ENCODE measurements at places on chromosomes 3 and 15.

- DNase-seq, result no peak
These were observed 155.6 kb downstream of the TIGIT start for GRCh38 chr3:114449271-114450007.

DNA sequence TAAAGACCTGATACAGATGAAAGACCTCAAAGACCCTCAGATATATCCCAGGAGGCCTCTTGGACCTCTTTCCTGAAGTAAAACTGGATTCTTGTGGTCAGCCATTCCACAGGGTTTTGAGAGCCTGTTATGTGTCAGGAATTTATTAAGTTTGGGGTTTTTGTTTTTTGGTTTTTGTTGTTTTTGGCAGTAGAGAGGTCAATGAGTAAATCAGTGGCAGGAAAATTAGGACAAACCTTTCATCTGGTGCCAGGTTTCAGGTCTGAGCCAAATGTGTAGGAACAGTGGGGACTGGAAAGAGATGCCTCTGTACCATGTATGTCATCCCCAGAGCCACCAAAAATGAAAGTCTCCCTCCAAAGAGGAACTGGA is 520.4 kb upstream of the MDFIC2 start:
- no peak for DNase-seq

DNA sequence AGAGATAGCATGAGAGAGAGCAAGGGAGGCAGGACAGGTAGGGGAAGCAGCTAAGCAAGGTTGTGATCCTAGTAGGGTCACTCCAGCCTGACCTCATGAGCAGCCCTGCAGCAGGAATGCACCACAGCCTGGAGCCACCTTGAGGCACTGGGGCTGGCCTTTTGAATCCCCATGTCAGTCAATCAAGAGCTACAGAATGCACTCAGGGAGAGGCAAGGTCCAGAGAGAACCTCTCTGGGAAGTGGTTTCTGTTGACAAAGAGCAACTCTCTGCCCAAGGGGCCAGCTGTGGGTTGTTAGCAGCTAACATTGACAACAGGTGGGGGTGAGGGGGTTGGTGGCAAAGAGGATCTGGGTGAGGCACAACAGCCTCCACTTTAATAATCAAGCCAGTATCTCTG is 54.6 kb downstream of the TRANK1 start:
- DNase-seq, result no peak

- no peak for DNase-seq
These were observed 467.7 kb downstream of the GABRG3 start for GRCh38 chr15:27438403-27439375.

DNA sequence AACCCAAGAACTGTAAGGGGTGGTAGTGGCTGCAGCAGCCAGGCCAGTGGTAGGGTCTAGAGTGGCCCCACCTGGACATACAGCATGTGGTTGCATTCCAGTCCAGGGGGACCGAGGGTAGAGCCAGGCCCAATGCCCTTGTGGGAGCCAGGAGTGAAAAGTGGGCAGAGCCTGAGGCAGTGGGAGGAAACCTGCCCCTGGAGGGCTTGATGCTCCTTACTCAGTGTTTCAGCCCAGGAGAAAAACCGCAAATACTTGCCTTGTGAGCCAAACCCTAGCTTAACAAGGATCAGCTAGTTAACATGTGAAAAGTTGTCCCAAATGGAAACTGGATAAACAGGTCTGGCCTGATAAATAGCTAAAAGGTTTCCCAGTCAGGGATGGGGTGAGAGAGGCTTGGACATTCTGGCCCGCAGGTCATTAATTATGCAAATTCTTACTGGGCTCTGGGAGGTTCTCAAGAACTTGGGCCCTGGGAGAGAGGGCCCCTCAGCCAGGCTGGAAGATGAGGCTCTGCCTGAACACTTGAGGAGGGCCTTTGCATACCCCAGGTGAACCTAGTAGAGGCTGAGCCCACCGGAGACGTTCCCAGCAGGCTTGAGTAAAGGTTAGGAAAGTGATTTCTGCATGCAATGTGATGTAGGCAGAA is 222.1 kb downstream of the THSD4 start:
- no peak for DNase-seq

DNA sequence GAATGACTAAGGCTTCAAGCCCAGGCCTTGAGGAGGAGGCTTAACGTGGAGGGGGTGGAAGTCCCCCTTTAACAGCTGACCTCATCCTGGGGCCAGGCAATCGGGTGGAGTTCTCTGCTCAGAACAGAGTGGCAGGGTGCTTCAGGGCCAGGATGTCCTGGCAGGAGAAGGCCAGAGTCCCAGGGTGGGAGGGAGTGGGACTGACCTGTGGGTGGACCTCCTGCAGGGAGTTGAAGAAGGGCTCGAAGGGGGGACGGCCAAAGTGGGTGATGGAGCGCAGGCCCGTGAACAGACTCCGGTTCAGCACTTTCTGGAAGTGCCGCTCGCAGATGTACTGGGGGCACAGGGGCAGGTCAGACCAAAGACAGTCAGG is 19.6 kb downstream of the DUOX2 start:
- DNase-seq, result no peak

GRCh38 chr3:73101881-73102280 is 40.4 kb downstream of the EBLN2 start:
- DNase-seq, result no peak

GRCh38 chr15:80607287-80607980 is 87.7 kb upstream of the ABHD17C start:
- no peak for DNase-seq

DNA sequence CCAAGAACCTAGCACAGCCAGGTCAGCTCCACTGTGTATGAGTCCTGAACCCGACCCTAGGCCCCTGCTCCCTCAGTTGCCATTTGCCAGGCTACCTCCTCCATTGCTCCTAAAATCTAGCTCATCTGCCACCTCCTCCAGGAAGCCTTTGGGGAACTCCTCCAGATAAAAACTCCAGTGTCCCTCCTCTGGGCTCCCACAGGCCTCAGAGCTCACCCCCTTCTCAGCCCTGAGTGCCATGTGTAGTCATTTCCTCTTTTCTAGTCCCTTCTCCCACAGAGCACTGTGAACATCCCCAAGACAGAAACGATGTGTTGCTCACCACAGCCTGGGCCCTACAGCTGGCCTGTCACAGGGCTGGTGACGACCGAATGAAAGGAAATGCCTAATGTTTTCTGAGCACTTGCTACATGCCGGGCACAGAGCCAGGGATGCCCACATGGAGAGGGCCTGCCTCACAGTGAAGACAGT is 61.0 kb downstream of the IQSEC1 start:
- DNase-seq, result peak; percentile 85

GRCh38 chr15:42072141-42072685 is 22.1 kb downstream of the PLA2G4D start:
- no peak for DNase-seq

DNA sequence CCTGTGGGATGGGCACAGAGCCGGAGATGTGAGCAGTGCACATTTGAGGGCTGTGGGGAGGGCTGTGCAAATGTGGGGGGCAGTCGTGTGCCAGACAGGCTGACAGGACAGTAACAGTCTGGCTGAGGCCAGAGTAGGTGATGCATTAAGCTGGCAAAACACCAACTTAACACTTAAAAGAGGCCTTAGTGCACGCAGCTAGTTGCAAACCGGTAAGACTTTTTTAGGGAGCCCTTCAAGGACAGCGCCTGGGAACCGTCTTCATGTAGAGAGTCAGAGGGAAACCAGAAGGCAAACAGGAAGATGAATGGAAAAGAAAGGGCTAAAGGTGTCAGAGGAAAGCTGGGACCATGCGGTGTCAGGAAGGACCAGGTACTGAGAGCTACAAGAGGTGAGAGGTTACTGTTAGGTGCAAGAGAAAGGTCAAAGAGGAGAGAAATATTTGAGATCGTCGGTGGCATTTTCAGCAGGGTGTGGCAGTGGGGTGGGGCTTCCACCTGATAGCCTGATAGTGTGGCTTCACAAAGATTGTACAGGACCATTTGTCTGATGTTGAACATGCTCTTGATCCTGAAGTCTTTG is 30.0 kb upstream of the CHD2 start:
- DNase-seq, result no peak

DNA sequence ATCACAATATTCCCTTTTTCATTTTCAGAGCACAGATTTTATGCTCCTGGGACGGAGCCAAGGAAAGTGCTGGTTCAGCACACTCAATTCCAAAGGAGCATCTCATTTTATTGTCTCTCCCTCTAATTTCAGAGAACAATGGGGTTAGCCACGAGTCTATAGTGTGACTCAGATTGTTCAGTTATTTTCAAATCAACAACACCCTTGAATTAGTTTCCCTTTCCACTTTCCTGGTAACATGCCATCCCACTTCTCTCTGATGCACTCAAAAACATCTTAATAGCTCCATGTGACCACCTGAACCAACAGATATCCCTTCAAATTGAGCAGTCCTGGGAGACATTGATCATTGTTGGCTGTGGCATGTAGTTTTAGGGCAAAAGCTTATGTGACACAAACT is 389.7 kb upstream of the MDFIC2 start:
- no peak for DNase-seq

- DNase-seq, result peak; percentile 28
These were observed 1.3 kb downstream of the CAMK2N2 start for GRCh38 chr3:184259878-184260723.

DNA sequence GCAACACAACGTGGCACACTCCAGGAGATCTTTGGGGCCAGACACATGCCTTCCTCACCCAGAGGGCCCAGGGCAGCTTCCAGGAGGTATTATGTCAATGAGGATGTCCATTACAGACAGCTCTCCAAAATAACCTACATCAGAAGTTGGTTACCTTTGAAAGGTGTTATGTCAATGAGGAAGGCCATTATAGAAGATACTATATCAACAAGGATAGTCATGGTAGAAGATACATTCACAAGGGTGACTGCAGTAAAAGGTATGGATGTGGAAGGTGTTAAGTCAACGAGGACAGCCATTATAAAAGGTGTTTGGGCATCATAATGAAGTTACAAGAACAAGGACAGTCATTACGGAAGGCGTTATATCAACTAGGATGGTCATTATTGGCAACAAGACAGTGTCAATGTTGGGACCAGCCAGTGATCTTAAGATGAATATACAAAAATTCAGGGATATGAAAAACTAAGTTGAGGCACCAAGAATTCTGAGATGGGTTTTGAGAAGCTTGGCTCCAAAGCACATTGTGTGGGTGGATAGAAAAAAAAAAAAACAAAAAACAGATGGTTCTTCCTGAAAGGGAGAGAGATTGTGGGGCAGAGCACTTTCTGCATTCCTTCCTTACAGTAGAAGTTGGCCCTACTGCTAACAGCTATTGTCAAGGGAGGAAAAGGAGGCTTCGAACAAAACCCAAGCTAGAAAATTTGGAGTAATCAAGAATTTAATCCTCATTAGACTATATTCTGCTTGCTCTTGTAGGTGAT is 11.2 kb downstream of the CDCP1 start:
- no peak for DNase-seq

DNA sequence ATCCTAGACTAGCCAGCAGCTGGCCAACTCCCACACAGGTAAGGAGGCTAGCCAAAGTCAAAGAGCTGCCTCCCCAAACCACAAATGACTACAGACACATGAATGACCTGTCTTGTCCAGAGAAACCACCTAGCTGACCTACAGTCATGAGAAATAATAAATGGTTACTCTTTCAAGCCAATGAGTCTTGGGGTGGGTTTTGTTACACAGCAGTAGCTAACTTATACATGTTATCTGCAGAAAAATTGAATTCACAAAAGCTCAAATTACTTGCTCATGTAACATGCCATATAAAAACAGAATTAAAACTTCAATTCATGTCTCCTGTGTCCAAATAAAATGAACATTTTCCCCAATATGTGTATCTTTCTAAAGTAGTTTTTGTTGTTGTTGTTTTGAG is 307.4 kb upstream of the NR2F2 start:
- no peak for DNase-seq

DNA sequence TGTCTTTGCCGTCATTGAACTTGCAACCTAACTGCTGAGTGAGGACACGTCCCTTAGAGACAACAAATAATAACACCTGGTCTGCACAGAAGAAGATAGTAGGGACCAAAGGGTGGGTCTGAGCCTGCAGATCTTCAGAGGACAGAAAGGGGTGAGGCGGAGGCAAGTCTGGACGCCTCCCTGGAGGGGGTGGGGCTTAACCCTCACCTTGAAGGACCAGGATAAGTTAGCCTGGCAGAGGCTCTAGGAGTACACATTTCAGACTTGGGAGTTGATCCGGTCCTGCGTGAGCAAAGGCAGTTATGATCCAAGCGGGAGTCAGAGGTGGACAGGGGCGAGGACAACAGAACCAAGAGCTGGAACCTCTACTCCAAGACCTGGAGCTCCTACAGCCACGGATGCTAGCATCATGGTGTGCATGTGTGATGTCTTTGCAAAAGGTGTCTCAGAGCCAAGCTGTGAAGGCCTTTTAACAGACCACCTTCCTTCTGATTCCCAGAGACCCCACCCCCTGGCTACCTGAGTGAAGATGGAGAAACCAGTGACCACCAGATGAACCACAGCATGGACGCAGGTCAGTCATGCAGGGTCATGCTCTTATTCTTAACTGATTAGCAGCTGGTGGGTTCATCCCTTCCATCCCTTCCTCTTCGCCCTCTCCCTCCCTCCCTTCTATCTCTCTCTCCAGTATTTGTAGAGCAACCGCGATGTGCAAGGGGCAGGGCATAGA is 88.0 kb downstream of the AAGAB start:
- DNase-seq, result no peak

DNA sequence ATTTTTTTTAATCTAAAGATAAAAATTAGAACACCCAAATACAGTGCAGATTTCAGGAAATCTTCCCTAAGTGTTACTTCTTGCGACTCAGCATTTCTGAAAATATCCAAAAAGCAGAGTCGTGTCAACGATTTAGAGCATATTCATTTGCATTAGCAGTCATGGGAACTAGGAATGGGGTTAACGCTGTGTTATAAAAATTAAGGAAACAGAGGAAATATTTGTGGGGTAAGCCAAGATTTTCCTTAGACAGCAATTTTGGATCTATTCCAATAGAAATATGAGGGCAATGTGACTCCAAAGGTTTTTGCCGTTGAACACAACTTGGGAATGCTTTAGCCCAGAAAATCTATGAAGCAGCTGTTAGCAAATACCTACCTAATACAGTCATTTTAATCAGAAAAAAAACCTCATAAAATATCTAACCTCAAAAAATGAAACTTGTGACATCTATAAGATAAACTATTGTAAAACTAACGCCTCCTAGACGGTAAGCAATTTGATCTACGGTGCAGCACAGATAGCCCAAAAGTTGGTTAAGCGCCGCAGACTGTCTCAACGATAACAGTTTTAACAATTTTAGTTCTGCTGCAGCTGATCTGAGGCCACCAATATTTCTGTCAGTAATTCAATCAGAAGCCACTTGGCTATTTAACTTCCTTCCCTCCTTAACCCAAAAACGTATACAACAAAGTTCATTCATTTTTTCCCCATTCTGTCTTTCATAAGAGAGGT is 5.8 kb upstream of the ATP11B start:
- no peak for DNase-seq

GRCh38 chr3:26960382-26960781 is 337.8 kb downstream of the LRRC3B start:
- DNase-seq, result no peak

GRCh38 chr3:45309876-45310275 is 78.5 kb upstream of the LARS2 start:
- DNase-seq, result no peak
